ENCODE measurements at places on chromosomes 1 and 21. TPM values are rescaled to one million over a fixed set of nuclear protein-coding genes. Genes with fewer than 3 reads are reported as not detected.

The HES3 gene
- total RNA-seq = not detected

The DARS2 gene
- 45.1 TPM for total RNA-seq

The F13B gene
- total RNA-seq = not detected

The AMPD1 gene
- total RNA-seq = not detected

DNA sequence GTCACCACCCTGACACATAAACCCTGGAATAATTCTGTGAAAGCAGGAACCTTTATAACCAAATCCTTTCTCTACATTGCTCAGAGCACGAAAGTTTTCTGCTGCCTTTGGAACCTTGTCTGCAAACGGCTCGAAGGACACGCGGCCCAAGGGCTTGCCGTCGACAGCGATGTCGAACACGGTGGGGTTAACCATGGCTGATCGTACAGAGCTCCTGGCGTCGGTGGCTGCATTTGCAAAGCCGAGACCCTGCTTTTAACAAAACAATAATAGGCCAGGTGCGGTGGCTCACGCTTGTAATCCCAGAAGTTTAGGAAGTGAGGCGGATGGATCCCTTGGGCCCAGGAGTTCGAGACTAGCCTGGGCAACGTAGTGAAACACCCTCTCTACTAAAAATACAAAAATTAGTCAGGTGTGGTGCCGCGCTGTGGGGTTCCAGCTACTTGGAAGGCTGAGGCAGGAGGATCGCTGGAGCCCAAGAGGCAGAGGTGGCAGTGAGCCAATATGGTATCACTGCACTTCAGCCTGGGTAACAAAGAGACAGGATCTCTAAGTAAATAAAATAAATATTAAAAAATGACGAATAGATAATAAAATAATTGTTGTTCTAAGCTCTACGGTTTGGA, 2.2 kb upstream of the EIF2B3 start:
- H3K36me3 ChIP-seq = no peaks in the 10 kb centered on the region
- 0 out of 2 replicates have a peak, but pooled peaks cover 5% of the 10 kb centered on the region for H3K4me1 ChIP-seq
- no peak overlapping the region for H3K27ac ChIP-seq
- H3K4me3 ChIP-seq = no peak overlapping the region
- H3K27me3 ChIP-seq = no peaks in the 10 kb centered on the region

DNA sequence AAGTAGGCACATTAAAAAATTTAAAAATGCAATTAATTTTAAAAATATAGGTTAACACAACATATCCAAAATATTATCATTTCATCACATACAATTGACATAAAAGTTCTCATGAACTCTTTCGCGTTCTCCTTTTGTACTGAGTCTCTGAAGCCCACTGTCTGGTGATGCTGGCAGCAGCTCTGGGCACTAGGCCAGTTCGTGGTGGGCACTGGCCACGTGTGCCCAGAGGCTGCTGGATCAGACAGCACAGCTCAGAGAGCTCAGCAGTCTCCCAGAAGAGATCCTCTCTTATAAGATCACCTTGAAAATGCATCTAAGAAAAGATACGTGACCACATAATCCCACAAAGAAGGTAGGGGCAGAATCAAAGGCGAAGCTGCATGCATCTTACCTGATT, 9.9 kb downstream of the CEP104 start:
- H3K27ac ChIP-seq = no peak overlapping the region
- no peaks in the 10 kb centered on the region for H3K36me3 ChIP-seq
- no peaks in the 10 kb centered on the region for H3K27me3 ChIP-seq
- no peak overlapping the region for H3K4me3 ChIP-seq

- no peak for DNase-seq
- H3K27ac ChIP-seq = no peak overlapping the region
- H3K4me3 ChIP-seq = no peak overlapping the region
- peaks cover 20% of the 10 kb centered on the region for H3K4me1 ChIP-seq
Measured at GRCh38 chr1:1921901-1922701, 3.0 kb upstream of the TMEM52 start.

GRCh38 chr1:32500387-32501209, 35.7 kb downstream of the ZBTB8B start:
- H3K27me3 ChIP-seq = no peaks in the 10 kb centered on the region
- peak overlapping the region; percentile 50 for H3K4me3 ChIP-seq

GRCh38 chr1:180228648-180229482, 1.2 kb upstream of the LHX4 start:
- H3K4me3 ChIP-seq = peak overlapping the region; percentile 60
- no peaks in the 10 kb centered on the region for H3K36me3 ChIP-seq

DNA sequence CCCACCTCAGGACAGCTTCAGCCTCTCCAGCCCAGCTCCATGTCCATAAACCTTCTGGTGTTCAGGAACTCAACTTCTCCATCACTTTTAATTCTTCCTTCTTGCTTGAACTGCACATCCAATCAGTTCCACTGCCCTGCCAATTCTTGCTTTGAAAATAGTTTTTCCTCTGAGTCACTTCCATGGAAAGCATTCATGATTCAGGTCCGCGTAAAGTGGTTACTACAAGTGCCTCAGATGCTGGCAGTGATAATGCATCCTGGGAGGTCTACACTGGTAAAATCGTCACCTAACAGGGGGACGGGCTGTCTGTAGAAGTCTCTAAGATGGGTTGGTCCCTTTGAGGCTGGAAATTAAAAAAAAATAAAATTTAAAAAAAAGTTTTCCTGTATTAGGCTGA, 25.9 kb upstream of the RCAN1 start:
- no peak overlapping the region for H3K27ac ChIP-seq
- DNase-seq = no peak
- H3K27me3 ChIP-seq = no peaks in the 10 kb centered on the region

The UBL4B gene
- total RNA-seq = not detected

DNA sequence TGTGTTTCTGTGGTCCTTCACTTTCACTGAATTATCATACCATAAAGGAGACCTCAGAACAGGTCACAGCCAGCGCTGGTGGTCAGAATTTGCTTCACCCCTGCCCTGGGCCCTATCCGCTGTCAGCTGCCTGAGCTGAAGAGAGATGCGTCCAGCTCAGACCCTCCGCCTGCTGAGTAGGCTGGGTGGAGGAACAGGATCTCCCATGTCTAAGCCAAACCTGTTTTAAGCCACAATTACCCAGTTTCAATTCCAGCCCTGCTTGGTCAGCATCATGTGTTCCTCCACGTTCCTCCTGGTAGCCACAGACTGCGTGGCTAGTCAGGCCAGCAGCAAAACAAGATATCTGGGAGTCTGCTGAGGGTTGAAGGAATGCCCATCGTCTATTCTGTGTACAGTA, 13.5 kb upstream of the BGLAP start:
- no peaks in the 10 kb centered on the region for H3K27me3 ChIP-seq
- H3K36me3 ChIP-seq = no peaks in the 10 kb centered on the region
- H3K4me3 ChIP-seq = no peak overlapping the region
- no peak for DNase-seq

DNA sequence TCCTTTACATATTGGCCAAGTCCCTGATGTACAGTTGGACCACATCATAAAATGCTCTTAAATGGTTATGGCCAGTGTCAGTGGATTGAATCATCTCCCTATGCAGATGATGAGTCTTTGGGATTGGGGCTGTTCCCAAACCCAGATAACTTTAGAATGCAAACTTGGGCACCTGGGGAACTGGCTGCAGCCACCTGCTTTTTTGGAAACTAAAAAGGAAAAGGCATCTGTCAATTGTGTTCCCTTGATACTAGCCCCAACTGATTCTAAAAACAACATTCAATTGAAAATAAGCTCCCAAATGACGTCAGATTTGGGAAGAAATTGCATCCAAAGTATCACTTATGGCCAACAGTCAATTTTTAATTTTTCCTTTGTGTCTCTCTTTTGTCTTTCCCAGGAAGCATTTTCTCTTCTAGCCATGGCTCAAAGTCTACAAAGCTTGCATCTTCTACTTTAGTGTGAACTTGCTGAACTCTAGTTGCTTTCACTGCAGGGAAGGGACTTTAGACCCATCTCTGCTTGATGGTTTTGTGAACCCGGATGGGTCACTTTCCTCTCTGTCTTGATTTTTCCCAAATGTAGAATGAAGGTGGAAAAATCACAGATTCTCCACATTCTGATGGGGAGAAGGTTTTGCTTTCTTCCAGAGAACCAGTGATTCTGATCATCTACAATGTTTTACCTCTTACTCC, 402.3 kb upstream of the USP24 start:
- H3K27ac ChIP-seq = no peak overlapping the region
- peaks cover 8% of the 10 kb centered on the region for H3K4me1 ChIP-seq
- no peak overlapping the region for H3K4me3 ChIP-seq
- no peaks in the 10 kb centered on the region for H3K36me3 ChIP-seq

The GUCA2B gene
- not detected for total RNA-seq

GRCh38 chr21:40687625-40688024, 159.3 kb downstream of the DSCAM start:
- no peaks in the 10 kb centered on the region for H3K4me1 ChIP-seq
- no peak overlapping the region for H3K4me3 ChIP-seq
- no peak overlapping the region for H3K27ac ChIP-seq
- no peak for DNase-seq
- no peaks in the 10 kb centered on the region for H3K36me3 ChIP-seq

The AHCTF1 gene
- total RNA-seq = 48.7 TPM

DNA sequence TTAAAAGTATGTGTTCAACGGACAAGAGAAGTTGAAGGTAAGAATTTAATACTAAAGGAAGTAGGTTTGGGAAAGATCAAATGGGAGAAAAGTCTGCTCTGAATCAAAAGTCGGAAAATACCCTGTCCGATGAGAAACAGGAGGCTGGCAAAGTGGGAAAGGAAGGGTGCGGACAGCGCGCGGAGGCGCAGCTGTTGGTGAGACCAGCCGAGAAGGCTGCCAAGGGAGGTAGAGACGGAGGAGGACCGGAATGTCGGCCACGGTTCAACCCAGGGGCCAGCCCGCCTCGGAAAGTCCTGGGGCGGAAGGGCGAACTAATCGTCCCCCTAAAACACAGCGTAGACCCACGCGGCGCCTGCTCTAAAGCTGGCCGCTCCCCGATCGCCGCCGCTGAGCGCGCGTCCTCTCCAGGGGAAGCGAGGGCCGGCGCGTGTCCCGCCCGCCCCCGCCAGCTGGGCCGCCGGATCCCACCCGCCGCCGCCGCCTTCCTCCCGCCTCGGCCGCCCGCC, 639 bp upstream of the SPATA1 start:
- H3K36me3 ChIP-seq = no peaks in the 10 kb centered on the region
- H3K4me3 ChIP-seq = peak overlapping the region; percentile 81
- no peaks in the 10 kb centered on the region for H3K27me3 ChIP-seq
- peak overlapping the region; percentile 95 for H3K27ac ChIP-seq
- peak; percentile 36 for DNase-seq
- H3K4me1 ChIP-seq = peaks cover 7% of the 10 kb centered on the region

DNA sequence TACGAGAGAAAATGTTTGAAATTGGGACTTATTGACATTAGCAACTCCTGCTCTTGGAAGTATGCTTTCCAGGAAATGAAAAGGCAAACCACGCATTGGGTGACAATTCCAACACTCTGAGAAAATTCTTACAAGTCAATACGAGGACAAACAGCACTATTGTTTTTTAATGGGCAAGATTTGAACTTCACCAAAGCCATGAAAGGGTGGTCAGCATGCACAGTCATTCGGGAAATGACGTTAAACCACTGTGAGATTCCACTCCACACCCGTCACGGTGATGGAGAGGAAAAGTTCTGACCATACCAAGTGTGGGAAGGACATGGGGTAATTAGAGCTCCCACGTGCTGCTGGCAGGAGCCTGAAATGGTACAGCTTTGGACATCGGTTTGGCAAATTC, 12.2 kb upstream of the PRXL2B start:
- H3K27me3 ChIP-seq = no peaks in the 10 kb centered on the region
- peaks cover 12% of the 10 kb centered on the region for H3K4me1 ChIP-seq

GRCh38 chr21:41481191-41481590, 26.8 kb downstream of the TMPRSS2 start:
- peaks cover 34% of the 10 kb centered on the region for H3K4me1 ChIP-seq
- H3K27me3 ChIP-seq = no peaks in the 10 kb centered on the region
- no peak overlapping the region for H3K4me3 ChIP-seq
- H3K36me3 ChIP-seq = 0 out of 2 replicates have a peak, but pooled peaks cover 3% of the 10 kb centered on the region
- DNase-seq = no peak

DNA sequence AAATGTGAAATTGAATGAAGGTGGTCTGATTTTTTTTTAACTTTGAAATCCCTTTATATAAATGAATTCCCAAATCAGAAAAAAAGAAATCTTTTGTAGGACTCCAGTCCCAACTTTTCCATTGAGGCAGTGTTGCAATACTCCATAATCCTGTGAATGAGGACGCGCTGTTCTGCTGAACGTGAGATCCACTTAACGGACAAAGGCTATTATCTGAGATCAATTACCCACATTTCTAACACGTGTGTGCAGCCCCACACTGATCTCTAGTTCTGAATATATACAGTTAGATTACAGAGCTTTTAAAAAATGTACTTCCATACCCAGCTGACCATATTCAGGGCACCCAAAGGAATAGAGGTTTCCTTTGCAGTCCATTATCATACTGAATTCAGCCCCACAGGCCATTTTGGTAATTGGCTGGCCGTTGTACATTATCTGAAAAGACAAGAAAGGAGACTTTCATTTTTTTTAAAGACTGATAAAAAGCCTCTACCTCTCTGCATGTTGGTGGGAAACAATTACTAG, 19.0 kb downstream of the RCC2 start:
- no peaks in the 10 kb centered on the region for H3K27me3 ChIP-seq
- no peak overlapping the region for H3K27ac ChIP-seq
- H3K4me3 ChIP-seq = no peak overlapping the region
- no peaks in the 10 kb centered on the region for H3K4me1 ChIP-seq
- no peak for DNase-seq

DNA sequence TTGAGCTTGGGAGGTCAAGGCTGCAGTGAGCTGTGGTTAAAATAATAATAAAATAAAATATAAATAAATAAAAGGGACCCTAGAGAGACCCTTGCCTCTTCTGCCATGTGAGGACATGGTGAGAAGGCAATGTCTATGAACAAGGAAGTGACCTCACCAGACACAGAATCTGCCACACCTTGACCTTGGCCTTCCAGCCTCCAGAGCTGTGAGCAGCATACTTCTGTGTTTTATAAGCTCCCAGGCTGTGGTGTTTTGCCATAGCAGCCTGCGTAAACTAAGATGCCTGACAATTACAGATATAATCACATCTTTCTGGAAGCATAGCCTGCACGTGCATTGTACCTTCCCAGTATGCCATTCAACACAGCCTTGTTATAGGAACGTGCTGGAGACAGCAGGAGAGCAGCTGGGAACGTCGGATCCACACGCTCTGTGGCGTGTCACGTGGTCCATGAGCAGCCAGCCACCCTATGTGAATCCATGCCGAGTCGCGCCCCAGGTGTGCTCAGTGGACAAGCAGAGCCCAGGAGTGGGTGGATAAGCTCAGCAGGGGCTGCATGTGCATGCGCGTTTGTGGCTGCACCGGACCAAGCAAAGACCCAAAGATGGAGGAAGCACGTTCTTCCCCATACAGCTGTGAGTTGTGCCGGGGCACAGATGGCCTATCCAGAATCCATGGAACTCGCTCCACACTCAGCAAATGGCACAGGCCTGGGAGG, 17.8 kb downstream of the WNT9A start:
- no peak overlapping the region for H3K27ac ChIP-seq
- H3K4me3 ChIP-seq = no peak overlapping the region
- no peaks in the 10 kb centered on the region for H3K4me1 ChIP-seq
- DNase-seq = no peak
- H3K36me3 ChIP-seq = no peaks in the 10 kb centered on the region

All from Caco-2 (cell line).